ENCODE measurements at places on chromosomes 6 and 20.

GRCh38 chr20:47024461-47024937 lies 129.9 kb downstream of the EYA2 start:
- DNase-seq, result no peak

- DNase-seq, result peak; percentile 28
These were observed 12.3 kb upstream of the RAET1L start for GRCh38 chr6:150037526-150038201.

GRCh38 chr6:31142361-31142761 lies 3.5 kb upstream of the PSORS1C2 start:
- DNase-seq, result no peak

DNA sequence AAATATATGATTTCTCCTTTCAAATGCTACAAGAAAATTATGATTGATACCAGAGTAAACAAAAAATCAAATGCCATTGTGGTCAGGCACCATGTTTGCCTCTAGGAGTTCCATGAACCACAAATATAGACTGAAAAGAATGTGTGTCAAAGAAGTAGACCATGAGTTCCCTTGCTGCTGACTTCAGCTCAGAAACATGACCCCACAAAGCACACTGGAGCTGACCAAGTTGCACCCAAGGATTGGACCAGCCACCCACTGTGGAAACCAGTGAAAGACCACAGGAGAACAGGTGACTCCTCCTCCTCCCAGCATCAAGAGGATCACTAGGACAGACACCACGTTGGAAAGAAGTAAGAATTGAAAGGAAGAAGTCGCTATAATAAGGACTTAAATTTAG lies 90.8 kb upstream of the TENT5A start:
- DNase-seq, result no peak

- DNase-seq, result no peak
These were observed 62.4 kb downstream of the AIG1 start for GRCh38 chr6:143123081-143123480.

- no peak for DNase-seq
These were observed 37.7 kb downstream of the INSM1 start for GRCh38 chr20:20405623-20406022.

DNA sequence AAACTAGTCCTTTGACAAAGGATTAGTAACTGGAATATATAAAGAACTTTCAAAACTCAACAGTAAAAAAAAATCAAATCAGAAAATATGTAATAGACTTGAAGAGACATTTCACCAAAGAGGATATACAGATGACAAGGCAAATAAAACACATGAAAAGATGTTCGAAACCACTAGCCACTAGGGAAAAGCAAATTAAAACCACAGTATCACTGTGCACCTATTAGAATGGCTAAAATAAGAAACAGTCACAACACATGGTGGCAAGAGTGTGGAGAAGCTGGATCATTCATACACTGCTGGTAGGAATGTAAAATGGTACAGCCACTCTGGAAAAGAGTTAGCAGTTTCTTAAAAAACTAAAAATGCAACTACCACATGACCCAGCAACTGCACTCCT lies 14.9 kb downstream of the ZBTB2 start:
- no peak for DNase-seq

DNA sequence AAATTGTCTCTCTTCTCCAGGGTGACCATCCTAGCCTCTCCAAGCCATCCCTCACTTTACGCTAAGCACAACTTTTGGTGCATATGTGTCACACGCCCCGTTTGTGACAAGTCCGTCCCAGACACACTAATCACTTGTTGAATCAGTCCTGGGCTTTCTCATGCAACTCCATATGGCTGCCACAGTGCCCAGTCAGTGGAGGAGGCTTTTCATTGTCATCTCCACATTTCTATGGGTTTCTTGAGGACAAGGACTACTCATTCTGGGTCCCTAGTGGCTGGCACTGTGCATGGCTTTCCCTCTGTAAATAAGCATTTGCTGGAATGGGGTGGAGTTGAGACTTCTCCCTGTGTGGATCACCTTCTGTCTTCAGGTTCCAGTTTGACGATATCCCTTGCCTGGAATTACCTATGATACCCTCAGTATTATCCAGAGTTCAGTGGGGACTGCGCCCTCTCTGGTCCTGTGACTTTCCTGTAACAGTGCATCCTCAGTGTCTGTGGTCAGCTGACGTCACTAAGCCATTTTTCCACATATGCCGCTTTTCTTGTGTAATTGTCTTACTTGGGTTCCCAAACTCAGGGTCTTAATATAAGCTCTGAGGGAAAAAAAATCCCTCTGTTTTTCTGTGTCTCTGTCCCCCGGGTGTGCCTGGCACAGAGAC lies 59.8 kb upstream of the MYL9 start:
- DNase-seq, result no peak

GRCh38 chr20:64064145-64064698 lies 1.2 kb downstream of the TCEA2 start:
- no peak for DNase-seq

- DNase-seq, result no peak
These were observed 10.2 kb upstream of the CHRNA4 start for GRCh38 chr20:63371291-63371865.

- no peak for DNase-seq
These were observed 1383.8 kb upstream of the MAP3K7 start for GRCh38 chr6:91970700-91971099.

DNA sequence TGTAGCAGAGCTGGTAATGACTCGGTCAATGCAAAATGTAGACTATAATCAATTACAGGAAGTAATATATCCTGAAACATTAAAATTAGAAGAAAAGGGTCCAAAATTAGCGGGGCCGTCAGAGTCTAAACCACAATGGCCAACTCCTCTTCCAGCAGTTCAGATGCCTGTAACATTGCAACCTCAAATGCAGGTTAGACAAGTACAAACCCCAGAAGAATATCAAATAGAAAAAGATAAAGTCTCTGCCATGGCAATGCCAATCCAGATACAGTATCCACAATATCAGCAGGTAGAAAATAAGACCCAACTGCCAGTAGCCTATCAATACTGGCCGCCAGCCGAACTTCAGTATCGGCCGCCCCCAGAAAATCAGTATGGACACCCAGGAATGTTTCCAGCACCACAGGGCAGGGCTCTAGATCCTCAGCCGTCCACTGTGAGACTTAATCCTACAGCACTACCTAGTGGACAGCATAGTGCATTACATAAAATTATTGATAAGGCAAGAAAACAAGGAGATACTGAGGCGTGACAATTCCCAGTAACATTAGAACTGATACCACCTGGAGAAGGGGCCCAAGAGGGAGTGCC lies 158.4 kb downstream of the GPX5 start:
- DNase-seq, result peak; percentile 18

DNA sequence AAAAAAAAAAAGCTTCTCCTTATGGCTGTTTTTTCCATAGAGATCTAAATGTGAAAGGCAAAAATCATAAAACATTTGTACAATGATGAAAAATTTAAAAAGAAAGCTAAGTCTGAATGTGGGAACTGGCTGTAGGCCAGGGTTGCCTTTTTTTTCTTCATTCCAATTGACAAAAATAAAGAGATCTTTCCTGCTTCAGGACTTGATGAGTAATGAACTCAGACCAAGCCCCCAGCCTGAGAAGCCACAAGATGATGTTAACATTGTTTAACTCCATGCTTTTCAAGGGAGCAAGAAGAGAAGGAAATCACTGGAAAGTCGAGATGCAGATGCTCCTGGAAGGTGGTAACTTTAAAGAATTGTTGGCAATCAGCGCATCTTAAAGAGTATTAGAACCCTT lies 41.4 kb downstream of the TRMT6 start:
- no peak for DNase-seq

- DNase-seq, result no peak
These were observed 59.9 kb upstream of the TENT5A start for GRCh38 chr6:81812401-81812800.

DNA sequence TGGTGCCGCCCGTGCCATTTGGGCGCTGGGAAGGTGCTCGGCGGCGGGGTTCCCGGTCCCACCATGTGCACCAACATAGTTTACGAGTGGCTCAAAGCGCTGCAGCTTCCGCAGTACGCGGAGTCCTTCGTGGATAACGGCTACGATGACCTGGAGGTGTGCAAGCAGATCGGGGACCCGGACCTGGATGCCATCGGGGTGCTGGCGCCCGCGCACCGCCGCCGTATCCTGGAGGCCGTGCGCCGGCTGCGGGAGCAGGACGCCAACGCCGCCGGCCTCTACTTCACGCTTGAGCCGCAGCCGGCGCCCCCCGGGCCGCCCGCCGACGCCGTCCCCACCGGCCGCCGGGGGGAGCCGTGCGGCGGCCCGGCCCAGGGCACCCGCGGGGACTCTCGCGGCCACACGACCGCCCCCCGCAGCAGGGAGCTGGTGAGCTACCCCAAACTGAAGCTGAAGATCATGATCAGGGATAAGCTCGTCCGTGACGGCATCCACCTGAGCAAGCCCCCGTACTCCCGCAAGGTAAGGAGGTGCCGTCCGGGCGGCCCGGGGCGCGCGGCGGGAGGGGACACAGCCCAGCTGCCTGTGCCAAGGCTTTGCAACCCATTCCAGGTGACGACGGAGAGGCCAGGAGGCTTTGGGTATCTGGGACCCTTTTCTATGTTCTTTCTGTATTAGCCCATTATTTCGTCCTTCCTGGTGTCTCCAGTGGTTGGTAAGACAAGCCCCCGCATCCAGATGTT lies 547 bp downstream of the SAMD5 start:
- peak; percentile 32 for DNase-seq

DNA sequence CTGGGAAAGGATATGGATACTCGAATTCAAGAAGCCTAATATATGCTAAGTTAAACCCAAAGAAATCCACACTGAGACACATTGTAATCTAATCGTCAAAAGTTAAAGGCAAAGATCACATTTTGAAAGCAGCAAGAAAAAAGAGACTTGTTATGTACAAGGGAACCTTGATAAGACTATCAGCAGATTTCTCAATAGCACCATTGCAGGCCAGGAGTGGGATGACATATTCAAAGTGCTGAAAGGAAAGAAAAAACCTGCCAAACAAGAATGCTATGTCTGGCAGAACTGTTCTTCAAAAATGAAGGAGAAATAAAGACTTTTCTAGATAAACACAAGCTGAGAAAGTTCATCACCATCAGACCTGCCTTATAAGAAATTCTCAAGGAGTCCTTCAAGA lies 75.2 kb downstream of the COL21A1 start:
- no peak for DNase-seq

DNA sequence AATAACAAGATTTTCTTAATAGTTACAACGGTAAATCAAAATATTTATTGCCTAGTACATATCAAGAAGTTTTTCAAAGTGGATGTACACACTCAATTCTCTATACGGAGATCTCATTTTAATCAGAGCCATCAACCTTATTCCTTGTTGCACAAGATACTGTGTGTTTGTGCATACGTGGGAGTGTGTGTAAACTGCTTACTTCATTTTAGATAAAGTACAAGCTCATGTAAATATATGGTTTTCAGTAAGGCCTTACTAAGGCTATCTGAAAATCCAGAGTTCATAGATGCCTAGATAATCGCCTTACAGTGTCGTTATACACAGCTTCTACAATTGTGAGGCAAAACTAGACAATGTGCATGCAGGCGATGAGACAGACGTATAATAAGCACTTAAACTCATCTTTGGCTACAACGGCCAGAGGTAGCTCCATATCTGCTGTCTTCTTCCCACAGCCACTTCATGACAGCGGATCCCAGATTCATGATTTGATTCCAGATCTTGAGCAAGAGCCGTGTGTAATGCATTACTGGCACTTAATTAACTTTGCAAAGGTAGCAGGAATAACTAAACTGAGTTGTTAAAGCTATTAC lies 2.5 kb downstream of the PERP start:
- DNase-seq, result no peak

DNA sequence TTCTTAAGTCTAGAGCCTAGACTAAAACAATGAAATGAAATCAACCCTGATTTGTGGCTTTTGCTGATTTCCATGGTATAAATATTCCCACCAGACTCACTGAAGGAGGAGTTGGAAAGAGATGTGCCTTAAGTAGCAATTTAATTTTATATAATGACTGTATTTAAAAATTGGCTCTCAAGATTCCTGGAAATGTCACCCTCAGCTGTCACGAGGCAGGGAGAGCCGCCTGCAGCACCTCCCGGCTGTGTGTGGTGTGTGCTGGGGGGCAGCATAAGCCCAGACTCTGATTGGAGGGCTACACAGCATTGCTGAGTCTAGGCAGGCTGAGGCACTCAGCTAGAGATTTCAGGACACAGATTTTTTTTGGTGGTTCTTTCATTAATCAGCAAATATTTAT lies 40.6 kb upstream of the TMEM181 start:
- no peak for DNase-seq

- DNase-seq, result no peak
These were observed 348.7 kb upstream of the MANEA start for GRCh38 chr6:95228636-95229035.

Data from endothelial cell (in vitro differentiated cells).